ENCODE measurements at places on chromosomes 1 and 21.

DNA sequence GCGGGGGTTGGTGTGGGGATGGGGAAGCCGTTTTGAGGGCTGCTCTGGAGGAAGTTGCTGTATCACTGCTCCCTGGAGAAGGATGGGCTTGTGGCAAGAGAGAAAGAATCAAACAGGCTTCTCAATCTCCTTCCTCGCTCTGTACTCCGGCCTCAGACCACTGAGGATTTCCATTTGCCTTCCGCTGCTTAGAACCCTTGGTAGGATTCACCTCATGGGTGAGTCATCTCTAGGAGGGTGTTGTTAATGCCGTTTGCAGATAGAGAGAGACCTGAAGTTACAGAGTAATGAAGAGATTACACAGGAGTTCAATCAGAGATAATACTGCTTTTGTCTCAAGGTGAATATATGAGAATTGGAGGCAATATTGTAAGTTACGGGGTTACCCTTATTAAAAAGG is 15.3 kb downstream of the SLC35F3 start:
- DNase-seq = no peak

- DNase-seq = no peak
Measured at GRCh38 chr1:204549313-204549712, 33.1 kb downstream of the MDM4 start.

- DNase-seq = peak; percentile 92
Measured at GRCh38 chr1:183732236-183732880, 72.6 kb upstream of the RGL1 start.

- no peak for DNase-seq
Measured at GRCh38 chr1:183263886-183264602, 78.0 kb downstream of the LAMC2 start.

GRCh38 chr1:95095833-95096217 is 21.3 kb upstream of the TLCD4 start:
- no peak for DNase-seq

- DNase-seq = no peak
Measured at GRCh38 chr1:207868251-207868773, 42.6 kb downstream of the CD34 start.

DNA sequence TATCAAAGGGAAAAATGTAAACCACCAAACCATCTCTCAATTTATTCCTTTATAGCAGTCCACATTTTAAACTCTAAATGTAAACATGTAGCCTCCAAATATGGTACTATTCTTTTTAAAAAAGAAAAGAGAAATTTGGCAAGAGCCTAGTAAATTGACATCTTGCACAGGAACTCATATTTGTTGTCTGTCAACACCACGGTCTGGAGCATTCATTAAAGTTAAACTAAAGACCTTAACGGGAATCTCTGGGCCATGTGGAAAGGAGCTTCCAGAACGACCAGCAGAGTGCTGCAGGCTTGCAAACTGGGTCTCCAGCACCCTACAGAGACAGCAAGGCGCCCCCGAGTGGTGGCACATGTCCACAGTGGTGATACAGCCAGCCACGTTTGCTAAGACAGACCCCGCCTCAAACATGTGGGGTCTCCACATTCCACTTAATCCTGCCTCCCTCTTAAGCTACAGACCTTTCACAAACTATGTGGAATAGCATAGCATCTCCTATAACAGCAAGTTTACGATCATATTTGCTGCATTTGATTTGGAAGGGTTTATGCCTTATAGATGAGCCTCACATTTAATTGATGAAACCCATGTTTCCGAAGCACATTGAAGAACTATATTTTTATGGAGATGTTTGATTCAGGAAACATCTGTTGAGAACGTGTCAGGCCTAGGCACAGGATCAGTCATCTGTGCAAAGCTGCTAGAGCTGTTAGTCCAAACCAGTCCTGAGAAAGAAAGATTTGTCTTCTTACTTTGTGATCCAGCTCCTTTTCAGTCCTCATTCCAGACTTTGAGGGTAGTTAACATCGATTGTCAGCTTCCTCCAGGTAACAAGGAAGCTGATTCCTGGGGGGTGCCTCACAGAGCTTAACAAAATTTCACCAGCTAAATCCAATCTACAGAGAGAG is 96.4 kb upstream of the BACE2 start:
- no peak for DNase-seq

- no peak for DNase-seq
Measured at GRCh38 chr1:100234432-100234831, 15.2 kb downstream of the DBT start.

DNA sequence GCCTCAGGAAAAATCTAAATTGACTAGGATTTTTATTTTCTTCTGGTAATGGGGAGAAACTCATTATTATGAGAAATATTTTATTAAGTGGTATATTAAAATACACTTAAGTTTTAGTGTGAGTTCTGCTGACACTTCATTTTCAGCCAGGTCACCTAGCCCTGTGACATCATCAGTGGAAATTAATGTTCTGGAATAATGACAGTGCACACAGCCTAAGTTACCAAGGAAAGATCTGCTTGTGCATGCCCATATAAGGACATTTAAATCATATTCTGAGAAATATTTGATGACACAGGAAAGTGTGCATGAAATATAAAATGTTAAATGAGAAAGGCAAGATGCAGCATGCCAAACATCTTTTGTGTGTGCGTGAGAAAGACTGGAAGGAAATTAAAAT is 102.0 kb downstream of the KIF14 start:
- no peak for DNase-seq

- no peak for DNase-seq
Measured at GRCh38 chr1:161176468-161177111, 717 bp downstream of the B4GALT3 start.

GRCh38 chr1:236865818-236866155 is 70.7 kb downstream of the MTR start:
- no peak for DNase-seq

- no peak for DNase-seq
Measured at GRCh38 chr1:3345792-3346191, 108.7 kb upstream of the ARHGEF16 start.

- no peak for DNase-seq
Measured at GRCh38 chr1:230303822-230304221, 122.3 kb downstream of the PGBD5 start.

DNA sequence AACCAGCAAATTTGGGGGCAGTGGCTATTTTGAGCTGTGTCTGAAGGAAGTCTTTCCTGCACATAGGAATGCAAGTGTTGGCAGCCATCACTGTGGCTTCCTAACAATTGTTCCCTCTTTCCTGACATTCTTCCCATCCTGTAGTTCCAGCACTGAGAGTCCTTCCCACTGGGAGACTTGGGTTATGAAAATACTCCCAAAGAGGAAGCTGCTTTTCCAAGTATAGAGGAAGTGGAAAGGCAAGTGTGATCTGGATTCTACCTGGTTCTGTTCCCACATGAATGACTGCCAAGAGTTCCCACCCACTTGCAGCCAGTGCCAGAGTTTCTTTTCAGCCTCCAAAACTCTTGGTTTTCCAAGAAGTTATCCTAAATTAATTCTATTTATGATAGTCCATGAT is 98.5 kb upstream of the CD53 start:
- no peak for DNase-seq

- no peak for DNase-seq
Measured at GRCh38 chr1:58833166-58833565, 49.3 kb upstream of the JUN start.

- no peak for DNase-seq
Measured at GRCh38 chr1:33235521-33235920, 20.8 kb upstream of the ZNF362 start.

GRCh38 chr1:246435421-246436041 is 71.5 kb downstream of the SMYD3 start:
- DNase-seq = no peak

- peak; percentile 98 for DNase-seq
Measured at GRCh38 chr21:33542640-33543504, at the start of gene SON. Gene SON, plus strand, starts transcription at chr21:33543038. Its CDS starts 55 bp downstream, at chr21:33543093.

GRCh38 chr1:43468414-43468813 is 14.7 kb upstream of the HYI start:
- no peak for DNase-seq

DNA sequence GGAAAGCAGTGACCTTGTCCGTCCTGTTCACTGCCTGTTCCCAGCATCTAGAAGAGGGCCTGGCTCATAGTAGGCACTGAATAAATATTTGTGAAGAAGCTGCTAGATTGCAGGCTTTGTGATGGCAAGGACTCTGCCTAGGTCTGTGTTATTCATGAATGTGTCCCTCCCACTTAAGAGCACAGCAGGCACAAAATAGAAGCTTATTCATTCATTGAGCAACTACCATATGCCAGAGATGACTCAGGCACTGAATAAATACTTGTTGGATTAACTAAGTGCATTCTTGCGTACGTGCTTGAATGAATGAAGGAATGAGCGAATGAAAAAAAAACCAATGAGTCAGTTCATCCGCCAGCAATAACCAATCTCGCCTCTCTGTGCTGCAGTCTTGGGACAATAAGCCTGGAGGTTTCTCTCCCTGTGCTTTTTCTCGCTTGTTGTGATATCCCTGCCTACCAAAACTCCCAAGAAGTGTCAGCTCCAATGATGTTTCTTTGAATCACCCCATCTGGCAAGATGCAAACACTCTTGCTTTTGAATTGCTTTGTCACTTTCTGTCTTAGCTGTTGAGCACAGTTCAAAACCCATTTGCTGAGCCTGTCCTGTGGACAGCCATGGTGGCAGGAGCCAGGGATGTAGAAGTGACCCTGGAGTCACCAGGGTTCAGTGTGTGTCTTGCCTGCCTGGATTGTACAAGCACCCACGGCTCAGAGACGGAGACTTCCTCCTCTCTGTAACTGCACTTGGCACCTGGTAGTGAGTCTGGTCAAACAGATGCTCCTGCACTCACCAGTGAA is 143.9 kb downstream of the KAZN start:
- peak; percentile 37 for DNase-seq

DNA sequence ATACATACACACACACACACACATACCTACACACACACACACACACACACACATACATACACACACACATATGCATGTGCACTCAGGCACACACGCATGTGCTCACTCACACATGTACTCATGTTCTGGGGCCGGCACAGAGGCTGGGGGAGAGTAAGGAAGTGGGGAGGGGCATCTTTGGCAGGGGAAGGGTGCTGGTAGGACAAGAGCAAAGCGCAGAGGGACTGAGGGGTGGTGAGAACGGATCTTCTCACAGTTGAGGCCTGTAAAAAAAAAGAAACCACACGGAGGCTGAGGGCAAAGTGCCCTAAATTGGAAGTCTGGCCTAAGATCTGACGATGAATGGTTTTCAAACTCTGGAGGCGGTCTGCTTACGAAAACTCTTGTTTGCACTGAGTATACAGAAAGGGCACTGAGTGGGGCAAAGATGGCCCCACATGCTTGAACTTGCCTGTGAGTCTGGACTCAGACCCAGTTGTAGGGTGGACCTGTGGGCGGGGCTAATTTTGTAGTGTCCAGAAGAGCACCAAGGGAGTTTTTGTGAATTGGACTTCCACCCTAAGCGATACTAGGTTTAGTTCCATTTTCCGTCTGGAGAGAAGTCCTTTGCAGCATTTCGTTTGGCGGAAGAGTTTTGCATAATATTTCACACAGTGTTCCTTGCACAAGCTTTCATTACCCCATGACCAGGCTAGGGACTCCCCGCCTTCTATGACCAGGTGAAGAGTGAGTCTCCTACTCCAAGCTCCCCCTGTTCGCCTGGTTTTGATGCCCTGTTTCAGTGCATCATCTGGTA is 79.3 kb upstream of the LYST start:
- no peak for DNase-seq

DNA sequence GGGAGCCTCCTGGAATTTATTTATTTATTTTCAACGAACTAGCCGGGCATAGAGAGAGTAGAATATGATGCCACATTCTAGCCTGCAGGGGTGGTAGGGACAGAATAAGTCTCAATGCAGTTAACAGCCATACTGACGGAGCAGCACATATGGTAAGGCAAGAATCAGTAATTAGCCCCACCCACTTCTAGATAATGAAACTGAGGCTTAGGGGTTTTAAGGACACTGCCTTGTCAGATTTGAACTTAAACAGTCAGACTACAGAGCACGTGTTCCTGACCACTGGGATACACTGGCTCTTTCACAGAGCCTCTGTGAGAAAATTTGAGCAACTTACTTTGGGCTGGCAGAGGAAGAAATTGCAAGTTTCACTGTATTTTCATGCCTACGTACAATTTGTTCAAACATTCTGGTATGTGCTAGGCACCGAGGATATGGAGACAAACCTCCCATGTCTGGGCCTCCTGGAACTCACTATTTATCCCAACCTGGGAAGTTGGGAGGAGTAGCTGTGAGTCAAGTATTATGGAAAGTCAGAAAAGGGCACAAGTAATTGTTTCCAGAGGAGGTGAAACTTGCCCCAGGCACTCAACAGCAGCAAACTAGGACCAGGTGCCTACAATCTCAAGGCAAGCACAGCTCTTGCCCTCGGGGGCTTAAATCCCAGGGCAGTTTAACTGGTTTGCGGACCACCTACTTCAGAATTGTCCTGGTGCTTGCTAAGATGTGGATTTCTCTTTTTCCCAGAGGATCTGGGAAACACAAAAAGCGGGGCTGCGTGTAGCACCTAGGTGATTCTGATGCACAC is 1.6 kb upstream of the CLIC4 start:
- no peak for DNase-seq

- no peak for DNase-seq
Measured at GRCh38 chr1:15714406-15715136, 21.5 kb upstream of the SLC25A34 start.

GRCh38 chr1:27592232-27592930 is 11.6 kb downstream of the AHDC1 start:
- DNase-seq = no peak

- DNase-seq = no peak
Measured at GRCh38 chr1:185786524-185786923, 52.3 kb downstream of the HMCN1 start.

DNA sequence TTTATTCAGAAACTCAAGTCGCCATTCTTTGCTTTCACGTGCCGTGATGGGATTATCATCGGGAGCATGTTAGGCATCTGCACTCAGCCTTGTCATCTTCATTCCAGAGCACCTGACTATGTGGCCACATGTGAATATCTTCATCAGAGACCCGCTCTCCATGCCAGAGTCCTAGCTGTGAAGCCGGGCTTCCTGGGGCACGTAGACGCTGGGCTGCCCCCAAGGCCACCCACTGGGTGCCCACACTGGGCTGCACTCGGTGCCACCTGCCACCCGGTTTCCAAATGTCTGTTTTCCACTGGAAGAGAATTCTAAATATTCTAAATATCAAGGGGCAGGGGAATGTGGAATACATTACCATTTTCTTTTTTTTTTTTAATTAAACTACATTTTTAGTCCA is 43.8 kb downstream of the SLC37A1 start:
- no peak for DNase-seq

DNA sequence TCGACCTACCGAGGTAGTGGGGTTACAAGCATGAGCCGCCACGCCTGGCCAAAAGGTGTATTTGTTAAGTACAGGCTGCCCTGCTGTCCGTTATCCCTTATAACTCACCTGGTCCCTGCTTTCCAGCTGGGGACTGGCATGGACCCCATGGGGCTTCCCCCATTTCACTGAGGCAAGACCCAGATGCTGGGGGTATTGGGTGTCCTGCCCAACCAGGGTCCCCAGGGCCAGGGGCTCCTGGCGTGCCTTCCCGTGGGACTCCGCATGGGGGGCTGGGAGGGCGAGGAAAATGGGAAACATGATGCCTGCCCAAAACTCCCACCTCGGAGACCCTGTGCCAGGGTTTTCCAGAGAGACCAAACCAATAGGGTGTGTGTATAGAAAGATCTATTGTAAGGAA is 64.4 kb downstream of the FAAP20 start:
- no peak for DNase-seq

- no peak for DNase-seq
Measured at GRCh38 chr1:183675883-183676585, 22.9 kb upstream of the APOBEC4 start.
